ENCODE measurements at places on chromosomes 16 and 17.

GRCh38 chr17:80773243-80773991 is 218.2 kb upstream of the CHMP6 start:
- DNase-seq, result peak; percentile 99

DNA sequence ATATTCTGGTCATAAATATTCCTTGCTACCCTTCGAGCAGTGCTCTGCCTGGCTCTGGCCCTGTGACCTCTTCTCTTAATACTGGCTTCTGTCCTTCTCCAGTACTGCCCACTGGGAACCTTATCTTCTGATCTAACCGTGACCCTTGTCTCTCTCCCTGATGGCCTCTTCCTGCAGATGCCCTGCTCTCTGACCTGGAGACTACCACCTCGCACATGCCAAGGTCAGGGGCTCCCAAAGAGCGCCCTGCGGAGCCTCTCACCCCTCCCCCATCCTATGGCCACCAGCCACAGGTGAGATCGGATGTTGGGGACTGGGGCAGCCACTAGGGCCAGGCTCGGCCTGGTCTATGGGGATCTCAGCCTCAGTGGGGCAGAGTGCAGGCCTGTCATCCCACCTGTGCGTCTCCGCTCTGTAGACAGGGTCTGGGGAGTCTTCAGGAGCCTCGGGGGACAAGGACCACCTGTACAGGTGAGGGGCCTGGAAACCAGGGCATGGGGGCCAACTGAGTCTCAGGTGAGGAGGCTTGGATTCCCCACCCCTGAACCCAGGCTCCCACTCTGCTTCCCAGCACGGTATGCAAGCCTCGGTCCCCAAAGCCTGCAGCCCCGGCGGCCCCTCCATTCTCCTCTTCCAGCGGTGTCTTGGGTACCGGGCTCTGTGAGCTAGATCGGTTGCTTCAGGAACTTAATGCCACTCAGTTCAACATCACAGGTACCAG is 1.5 kb downstream of the TGFB1I1 start:
- DNase-seq, result no peak

DNA sequence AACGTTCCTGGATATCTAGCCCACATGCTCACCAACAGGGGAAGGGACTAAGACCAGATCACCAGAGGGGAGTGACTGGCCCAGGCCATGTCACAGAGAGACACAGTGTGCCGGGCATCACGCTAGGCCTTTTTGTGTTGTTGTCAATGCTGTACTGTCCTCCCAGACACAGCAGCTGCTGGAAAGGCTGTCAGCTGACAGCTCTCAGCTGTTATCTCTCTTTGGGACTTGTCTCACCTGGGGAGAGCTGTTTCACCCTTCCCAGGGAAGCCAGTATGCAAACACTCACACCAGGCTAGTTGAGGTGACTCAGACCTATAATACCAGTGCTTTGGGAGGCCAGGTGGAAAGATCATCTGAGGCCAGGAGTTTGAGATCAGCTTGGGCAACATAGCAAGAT is 19.4 kb downstream of the UNC45B start:
- DNase-seq, result no peak

DNA sequence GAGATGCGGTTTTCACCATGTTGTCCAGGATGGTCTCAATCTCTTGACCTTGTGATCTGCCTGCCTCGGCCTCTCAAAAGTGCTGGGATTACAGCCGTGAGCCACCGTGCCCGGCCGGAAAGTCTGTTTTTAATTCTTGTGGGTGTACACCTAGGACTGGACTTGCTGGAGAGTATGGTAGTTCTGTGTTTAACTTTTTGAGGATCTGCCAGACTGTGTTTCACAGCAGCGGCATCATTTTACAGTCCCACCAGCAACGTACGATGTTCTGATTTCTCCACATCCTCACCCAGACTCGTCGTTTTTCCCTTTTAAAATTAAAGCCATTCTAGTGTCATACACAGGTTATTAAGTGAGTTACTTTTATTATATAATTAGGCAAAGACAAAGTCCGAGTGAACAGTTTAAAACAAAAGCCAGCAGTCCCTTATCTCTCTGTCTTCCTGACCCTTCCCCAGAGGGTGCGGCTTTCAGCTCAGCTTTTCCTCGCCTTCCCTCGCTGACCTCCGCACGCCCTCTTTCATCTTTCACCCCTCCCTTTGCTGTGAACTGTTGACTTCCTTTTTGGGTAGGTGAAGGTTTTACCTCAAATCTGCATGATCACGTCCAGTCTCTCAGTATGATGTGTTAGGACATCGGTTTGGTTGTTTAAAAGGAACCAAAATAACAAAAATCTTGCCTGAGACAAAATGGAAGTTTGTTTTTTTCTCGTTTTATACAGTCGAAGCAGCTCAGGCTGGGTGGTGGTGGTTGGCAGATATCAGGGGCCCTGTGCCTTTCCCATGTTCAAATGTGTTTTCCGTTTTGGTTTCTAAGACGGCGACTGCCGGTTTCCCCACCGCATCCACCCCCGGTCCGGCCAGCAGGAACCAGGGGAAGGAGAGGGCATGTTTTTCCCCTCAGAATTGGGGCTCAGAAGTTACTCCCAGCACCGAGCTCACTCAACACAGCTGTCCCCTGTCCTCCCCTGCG is 18.0 kb downstream of the FAM234A start:
- DNase-seq, result no peak

All from G401 (cell line).